ENCODE measurements at places on chromosomes 4 and X. TPM values are rescaled to one million over a fixed set of nuclear protein-coding genes. Genes with fewer than 3 reads are reported as not detected.

Gene DCAF8L1
- not detected for total RNA-seq

Gene GLUD2
- 3.4 TPM for total RNA-seq

Gene ARSD
- 19.5 TPM for total RNA-seq

Gene TRO
- total RNA-seq = 2.0 TPM

Gene AFM
- total RNA-seq = not detected

Gene ARHGAP36
- under 0.01 TPM for total RNA-seq

Gene TCEAL7
- total RNA-seq = 5.0 TPM

Gene GIMD1
- not detected for total RNA-seq

Gene SORBS2
- total RNA-seq = 43.1 TPM

Gene ATOH1
- not detected for total RNA-seq

Gene PRRG1
- total RNA-seq = 47.2 TPM

Gene SPANXA1
- not detected for total RNA-seq

Gene PFKFB1
- total RNA-seq = 0.07 TPM

Gene GRIA2
- total RNA-seq = 0.27 TPM

Gene H2BW2
- not detected for total RNA-seq

Gene UBQLN2
- total RNA-seq = 16.2 TPM

Gene AR
- total RNA-seq = 6.6 TPM
